Activated T-helper 1 cell treated with Interleukin-2 at 50 U/mL for 16 hours (primary cell): ENCODE measurements at places on chromosomes 1 and 21.

DNA sequence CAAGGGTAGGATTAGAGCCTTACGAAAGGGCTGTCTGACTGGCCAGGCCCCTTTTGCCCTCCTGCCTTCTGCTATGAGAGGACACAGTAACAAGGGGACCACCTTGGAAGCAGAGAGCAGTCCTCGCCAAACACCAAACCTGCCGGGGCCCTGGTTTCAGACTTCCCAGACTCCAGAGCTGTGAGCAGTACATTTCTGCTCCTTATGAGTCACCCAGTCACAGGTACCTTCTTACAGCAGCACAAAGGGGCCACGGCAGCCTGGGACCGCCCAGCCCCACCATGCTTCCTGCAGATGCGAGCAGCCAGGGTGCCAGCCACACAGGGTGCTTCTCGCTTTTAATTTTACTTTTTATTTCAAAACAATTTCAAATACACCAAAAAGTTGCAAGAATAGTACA is 17.2 kb upstream of the POFUT2 start:
- DNase-seq: no peak

GRCh38 chr1:69475021-69475420 is 92.7 kb upstream of the LRRC7 start:
- no peak for DNase-seq

- no peak for DNase-seq
Observed at GRCh38 chr1:186482661-186483255, 21.8 kb upstream of the PDC start.

GRCh38 chr21:28283641-28284490 is 708.8 kb downstream of the LTN1 start:
- DNase-seq: no peak

DNA sequence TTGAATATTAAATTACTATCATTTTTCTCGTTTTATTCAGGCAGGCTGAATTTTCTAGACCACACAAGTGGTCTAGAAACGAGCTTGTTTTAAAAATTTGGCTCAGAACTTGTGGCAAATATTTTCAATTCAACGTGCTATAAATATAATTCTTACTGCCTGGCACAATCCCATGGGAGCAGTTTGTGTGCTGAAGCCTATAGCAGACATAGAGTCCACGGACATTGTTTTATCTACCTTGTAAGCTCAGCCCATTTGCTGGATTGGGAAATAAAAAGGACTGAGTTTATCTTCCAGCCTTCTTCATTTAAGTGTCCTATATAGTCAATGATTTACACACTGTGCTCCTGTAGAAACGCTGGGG is 103.4 kb downstream of the ZBTB18 start:
- no peak for DNase-seq

DNA sequence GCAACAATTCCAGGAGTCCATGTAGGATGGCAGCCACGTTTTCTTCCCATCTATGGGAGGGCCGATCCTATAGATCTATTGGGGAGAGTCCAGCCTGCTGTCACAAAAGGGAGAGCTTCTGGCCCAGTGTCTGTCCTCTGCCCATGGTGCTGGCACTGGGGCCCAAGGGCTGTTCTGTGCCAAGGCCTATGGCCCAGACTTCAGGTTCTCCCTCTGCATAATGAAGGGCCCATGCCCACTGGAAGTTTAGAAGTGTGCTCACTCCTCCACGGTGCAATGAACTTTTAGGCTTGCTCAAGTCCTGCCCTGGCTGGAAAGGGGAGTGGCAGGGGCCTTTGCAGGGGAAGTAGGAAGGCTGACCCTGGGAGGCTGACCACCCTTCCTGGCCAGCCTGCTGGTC is 44.1 kb upstream of the ATP2B4 start:
- DNase-seq: no peak

- DNase-seq: no peak
Observed at GRCh38 chr1:8202182-8202905, 115.6 kb upstream of the SLC45A1 start.

DNA sequence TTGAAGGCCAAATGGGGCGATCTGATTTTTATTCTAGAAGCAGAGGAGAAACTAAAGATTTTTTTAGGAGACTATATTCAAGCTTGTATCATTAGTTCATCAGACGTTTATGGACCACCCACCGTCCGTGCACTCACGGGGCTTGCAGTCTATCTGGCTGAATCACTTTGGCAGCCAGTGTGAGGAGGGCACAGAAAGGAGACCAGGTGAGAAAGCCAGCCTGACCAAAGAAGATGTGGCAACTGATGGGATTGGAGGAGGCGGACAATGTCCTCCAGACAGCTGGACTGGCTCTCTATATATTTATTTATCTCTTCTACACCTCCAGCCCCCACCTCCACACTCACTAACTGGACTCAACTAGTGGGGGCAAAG is 822 bp upstream of the ELOVL1 start:
- DNase-seq: no peak

GRCh38 chr1:153697191-153698019 is 18.9 kb downstream of the NPR1 start:
- DNase-seq: no peak

- DNase-seq: no peak
Observed at GRCh38 chr1:16126743-16127515, 28.9 kb downstream of the EPHA2 start.

- no peak for DNase-seq
Observed at GRCh38 chr1:211359876-211360275, 33.2 kb downstream of the TRAF5 start.

DNA sequence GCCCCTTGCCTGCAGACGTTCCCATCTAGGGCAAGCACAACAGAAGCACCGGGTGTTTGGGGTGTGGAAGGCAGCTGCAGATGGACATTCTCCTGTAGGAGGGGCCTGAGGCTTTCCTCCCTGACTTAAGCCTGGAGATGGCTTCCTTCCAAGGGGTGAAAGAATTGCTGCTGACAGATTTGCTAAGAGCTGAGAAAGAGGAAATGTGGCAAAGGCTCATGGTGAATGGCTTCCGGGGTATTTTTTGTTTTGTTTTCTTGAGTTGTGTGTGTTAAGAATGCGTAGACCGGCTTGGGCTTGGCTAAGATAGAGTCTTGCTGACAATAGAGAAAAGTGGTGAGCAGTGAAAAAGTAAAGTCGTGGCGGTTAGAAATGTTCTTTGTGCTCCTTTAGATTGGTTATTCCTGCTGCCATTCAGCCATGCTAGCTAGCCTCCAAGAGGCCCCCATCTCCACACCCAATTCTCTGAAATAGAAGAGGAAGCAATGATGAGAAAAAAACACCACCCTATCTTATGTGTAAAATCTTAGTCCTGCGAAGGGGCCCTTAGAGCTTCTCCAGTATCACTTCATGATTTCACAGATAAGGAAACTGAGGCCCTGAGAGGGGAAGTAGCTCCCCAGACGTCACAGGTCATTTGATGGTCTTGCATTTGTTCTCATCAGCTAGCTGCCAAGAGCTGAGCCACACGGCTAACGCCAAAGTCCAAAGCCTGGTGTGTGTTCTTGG is 36.9 kb downstream of the EIF2D start:
- no peak for DNase-seq

DNA sequence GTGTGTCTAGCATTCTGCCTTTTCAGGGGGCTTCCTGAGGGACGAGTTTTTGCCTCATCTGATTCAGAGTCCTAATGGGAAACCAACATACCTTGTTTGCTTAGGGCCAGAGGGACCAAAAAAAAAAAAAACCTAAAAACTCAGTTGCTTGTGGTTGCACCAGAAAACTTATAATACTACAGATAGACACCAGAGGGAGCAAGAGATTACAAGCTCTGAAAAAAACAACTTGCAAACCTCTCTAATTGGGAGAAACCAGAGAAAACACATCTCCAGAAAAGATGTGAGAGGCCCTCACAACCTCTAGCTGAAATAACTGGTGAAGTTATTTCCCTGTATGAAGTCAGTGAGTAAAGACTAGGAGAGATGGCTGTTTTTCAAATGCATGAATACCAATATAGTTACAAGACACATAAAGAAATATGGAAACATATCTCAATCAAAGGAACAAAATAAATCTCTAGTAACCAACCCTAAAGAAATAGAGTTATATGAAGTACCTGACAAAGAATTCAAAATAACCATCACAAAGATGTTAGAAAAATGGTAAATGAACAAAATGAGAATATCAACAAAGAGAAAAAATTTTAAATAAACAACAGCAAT is 233.7 kb upstream of the NFIA start:
- no peak for DNase-seq

- no peak for DNase-seq
Observed at GRCh38 chr1:104163912-104164476, 414.3 kb downstream of the AMY1C start.

DNA sequence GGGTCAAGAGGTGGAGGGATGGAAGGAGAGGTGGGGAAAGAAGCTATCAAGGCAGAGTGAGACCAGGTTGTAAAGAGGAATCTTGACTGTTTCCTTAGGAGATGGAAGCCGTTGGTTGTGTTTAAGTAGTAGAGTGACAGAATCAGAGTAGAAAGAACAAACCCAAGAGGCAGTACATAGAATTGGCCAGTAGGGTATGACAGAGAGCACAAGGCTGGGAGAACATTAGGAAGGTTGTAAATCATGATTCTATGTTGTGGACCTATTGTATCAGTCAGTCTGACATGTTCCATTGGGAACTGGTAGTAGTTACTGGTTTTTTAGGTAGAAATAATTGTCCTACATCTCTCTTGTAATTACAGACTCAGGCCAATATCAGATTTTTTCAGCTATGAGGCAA is 486.9 kb upstream of the USP24 start:
- DNase-seq: no peak

GRCh38 chr1:29752141-29752540 is 515.8 kb downstream of the PTPRU start:
- no peak for DNase-seq

GRCh38 chr1:181120924-181121323 is 32.4 kb downstream of the IER5 start:
- DNase-seq: no peak

DNA sequence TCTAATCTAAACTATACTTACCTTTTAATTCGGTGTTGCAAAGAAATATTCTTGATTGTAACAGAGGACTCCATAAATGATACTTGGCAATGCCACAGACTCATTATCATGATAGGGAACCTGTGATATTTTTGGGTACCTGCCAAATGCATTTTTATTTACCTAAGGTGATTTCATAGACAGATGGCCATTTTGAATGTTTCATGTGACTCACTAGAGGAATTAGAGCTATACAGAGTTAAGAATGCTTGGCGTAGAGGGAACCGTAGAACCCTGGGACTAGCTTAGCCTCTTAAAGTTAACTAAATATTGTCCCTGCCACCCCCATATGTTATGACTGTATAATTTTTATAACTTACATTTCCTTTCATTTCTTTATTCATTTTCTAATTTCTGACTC is 136.1 kb downstream of the DISP1 start:
- DNase-seq: no peak

- DNase-seq: no peak
Observed at GRCh38 chr1:78892260-78892840, 114.2 kb downstream of the ADGRL4 start.

GRCh38 chr1:186869526-186870228 is 40.9 kb downstream of the PLA2G4A start:
- DNase-seq: no peak

DNA sequence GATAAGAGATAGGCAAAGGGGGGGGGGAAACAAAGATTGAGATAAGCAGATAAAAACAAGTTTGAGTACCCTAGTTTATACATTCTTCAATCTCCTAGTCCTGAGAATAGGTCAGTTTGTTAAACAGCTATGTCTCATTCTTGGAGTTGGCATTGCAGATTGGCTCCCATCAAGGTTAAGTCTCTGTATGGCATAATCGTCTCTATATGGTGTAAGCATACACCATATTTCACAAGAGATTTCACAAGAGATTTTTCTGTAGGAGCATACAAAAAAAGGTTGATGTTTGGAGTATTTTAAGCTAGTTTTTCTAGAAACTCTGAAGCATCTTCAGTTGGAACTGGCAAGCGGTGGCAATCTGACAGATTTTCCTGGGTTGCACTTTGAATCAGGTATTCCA is 35.8 kb downstream of the NCAM2 start:
- no peak for DNase-seq

- DNase-seq: no peak
Observed at GRCh38 chr1:5992814-5993555, 760 bp upstream of the NPHP4 start.

DNA sequence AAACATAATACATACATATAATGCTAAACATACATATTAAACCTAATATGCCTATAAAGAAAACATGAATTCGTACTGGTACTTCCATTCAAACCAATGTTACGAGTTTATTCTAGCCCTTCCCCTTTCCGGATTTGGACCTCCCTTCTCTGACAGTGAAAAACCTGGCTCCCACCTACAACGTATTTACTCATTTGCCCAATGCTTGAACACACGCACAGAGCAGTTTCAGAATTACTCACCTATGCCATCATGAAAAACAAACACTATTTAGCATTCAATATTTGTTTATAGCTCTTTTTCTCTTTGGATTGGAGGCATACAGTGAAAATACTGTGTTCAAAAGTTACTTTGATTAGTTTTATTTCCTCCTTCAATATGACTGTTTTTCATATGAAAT is 204.4 kb downstream of the LMX1A start:
- DNase-seq: no peak

GRCh38 chr1:32240140-32240951 is 6.7 kb upstream of the FAM167B start:
- DNase-seq: peak; percentile 53

DNA sequence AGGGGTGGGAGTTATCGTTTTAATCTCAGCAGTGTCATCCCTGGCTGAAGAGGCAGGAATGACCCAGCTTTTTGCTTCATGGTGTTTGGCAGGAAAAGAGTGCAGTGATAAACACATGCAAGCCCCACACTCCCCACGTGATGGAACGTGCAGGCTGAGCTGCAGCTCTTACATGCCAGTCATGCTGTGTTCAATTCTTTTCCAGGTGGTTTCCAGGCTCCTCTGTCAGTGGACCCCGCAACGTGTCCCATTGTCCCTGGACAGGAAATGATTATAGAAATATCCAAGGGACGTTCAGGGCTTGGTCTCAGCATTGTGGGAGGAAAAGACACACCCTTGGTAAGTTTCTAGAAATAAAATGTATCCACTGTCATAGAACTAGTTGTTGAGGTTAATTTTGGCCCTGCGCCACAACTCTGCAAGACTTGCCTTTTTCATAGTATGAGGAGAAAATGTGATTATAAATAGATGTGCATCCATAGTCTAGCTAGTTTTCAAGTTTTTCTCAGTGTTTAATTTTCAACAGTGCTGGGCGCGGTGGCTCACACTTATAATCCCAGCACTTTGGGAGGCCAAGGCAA is 110.2 kb upstream of the L1TD1 start:
- no peak for DNase-seq

- DNase-seq: no peak
Observed at GRCh38 chr1:209155546-209155945, 428.0 kb upstream of the CAMK1G start.

- DNase-seq: no peak
Observed at GRCh38 chr1:225250432-225250831, 177.4 kb downstream of the LBR start.

GRCh38 chr1:66210635-66211244 is 323.2 kb upstream of the SGIP1 start:
- DNase-seq: no peak

GRCh38 chr1:180407051-180407450 is 95.3 kb downstream of the ACBD6 start:
- DNase-seq: no peak

- DNase-seq: no peak
Observed at GRCh38 chr1:17356387-17357026, 15.5 kb upstream of the PADI6 start.
